Astrocyte of the spinal cord (primary cell): ENCODE measurements at places on chromosomes 7 and 10.

DNA sequence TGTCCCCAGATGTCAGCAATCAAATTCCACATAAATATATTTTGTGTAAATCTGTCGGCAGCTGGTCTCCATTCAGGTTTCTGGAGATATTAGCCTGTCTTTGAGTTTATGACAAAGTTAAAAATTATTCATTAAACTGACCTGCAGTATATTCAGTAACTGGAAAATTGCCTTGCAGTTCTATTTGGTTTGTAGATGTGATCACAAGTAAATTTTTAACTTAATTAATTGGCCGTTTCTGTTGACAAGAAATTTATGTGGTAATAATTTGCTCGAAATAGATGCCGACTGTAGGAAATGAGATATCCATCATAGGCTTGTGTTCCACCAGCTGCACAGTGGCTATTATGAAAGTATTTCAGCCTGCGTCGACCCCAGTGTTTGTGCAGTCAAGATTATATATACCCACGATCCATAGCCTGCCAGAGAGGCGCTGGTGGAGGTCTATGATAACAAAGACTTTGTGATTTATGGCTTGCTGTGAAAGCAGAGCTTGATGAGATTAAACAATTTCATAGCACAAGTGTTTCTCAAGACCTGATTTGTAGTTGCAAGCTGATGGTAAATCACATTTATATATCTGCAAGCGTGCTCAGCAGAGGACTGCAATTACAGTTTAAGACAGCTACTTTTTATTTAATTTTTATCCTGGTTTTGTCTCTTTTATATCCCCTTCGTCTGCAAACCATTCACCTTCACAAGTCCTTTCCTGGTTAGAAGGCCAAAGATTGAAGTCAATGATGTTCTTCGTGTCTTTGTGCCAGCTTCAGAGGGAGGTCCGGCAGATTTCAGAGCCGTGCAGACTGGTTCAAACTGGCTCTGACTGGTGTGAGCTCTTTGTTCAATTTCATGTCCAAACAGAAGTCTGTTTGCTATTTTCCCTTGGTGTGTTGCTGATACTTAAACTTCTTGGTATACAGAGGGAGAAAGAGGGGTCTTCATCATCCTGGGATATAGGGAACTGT, 850.9 kb downstream of the LRMDA start:
- DNase-seq = peak; percentile 50

DNA sequence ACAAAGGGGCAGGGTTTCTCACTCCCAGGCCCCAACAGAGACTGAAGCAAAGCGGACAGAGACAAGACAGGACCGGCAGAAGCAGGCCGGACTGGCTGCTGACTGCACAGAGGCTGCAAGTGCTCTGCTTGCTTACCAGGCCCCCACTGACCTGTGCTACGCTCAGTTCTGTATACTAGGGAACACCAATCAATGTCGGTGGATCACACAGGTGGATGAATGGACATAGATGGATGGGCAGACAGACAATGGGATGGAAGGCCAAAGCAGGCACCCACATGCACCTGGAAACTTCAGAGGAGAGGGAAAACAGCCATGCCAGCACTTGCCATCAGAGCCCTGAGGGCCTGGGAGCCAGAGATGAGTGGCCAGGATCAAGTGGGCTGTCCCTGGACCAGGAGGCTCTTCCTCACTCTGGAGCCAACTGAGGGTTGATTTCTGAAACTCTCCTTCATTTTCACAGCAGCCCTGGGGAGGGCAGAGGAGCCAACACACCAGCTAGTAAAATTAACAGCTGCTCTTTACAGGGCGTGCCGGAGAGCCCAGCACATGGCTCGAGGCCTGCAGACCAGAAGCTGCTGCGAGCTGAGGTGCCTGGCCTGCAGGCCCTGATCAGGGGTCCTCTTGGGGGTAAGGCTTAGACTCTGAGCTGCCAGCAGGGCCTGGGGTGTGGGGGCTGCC, 243.6 kb downstream of the KCNMA1 start:
- no peak for DNase-seq

GRCh38 chr10:47332946-47333345, 10.7 kb downstream of the GDF2 start:
- DNase-seq = no peak

GRCh38 chr10:121862649-121863048, 65.2 kb downstream of the ATE1 start:
- no peak for DNase-seq

GRCh38 chr7:4169455-4169854, 512.6 kb upstream of the FOXK1 start:
- no peak for DNase-seq

DNA sequence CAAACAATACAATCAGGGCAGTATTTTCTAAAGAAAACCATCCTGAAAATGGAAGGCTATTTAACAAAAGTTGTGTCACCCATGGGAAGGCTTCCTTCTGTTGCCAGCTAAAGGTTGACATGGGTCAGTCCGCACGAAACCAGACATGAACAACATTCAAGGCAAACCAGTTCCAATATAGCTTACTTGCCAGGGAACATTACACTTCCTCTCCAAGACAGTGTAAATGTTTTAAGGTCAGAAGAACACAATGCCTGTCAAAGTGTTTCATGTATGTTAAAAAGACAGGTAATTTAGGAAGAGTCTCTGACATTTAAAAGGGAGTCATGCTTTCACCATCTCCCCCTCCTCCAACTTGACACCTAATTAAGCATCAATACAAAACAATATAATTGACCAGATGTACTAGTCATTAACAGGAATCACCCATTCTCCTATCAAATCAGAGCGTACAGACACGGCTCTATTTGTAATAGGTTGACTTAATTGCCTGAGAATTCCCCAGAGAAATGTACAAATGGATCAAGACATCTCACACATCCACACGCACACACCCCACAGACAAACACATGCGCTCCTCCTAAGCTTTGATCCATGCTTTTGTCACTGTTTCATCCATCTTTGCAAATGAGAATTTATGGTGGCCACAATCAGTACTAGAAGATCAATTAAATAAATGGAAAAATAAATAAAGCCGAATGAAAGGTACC, 69.5 kb downstream of the CACNA2D1 start:
- no peak for DNase-seq
